ENCODE measurements at places on chromosomes 4 and X. TPM values are rescaled to one million over a fixed set of nuclear protein-coding genes. Genes with fewer than 3 reads are reported as not detected.
A peak's percentile ranks its signal among the peaks of the same experiment; 100 is the strongest.

DNA sequence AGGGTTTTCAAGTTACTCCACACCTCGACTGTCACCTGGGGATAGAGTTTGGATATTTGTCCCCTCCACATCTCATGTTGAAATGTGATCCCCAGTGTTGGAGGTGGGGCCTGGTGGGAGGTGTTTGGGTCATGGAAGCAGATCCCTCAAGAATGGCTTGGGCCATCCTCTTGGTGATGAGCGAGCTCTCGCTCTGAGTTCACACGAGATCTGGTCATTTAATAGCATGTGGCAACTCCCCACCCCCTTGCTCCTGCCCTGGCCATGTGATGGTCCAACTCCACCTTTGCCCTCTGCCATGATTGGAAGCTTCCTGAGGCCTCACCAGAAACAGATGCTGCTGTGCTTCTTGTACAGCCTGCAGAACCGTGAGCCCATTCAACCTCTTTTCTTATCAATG is 8.3 kb downstream of the CTAG1A start:
- H3K27me3 ChIP-seq = peaks cover 10% of the 10 kb centered on the region
- no peaks in the 10 kb centered on the region for H3K36me3 ChIP-seq
- no peak for DNase-seq
- peaks cover 4% of the 10 kb centered on the region for H3K4me1 ChIP-seq
- H3K27ac ChIP-seq = no peak overlapping the region
- H3K4me3 ChIP-seq = no peak overlapping the region

- peaks cover 2% of the 10 kb centered on the region for H3K4me1 ChIP-seq
- H3K36me3 ChIP-seq = peaks cover 5% of the 10 kb centered on the region
- no peak for DNase-seq
- no peak overlapping the region for H3K4me3 ChIP-seq
- H3K27ac ChIP-seq = no peak overlapping the region
These were observed 182.1 kb upstream of the NUDT6 start for GRCh38 chr4:123104310-123105025.

DNA sequence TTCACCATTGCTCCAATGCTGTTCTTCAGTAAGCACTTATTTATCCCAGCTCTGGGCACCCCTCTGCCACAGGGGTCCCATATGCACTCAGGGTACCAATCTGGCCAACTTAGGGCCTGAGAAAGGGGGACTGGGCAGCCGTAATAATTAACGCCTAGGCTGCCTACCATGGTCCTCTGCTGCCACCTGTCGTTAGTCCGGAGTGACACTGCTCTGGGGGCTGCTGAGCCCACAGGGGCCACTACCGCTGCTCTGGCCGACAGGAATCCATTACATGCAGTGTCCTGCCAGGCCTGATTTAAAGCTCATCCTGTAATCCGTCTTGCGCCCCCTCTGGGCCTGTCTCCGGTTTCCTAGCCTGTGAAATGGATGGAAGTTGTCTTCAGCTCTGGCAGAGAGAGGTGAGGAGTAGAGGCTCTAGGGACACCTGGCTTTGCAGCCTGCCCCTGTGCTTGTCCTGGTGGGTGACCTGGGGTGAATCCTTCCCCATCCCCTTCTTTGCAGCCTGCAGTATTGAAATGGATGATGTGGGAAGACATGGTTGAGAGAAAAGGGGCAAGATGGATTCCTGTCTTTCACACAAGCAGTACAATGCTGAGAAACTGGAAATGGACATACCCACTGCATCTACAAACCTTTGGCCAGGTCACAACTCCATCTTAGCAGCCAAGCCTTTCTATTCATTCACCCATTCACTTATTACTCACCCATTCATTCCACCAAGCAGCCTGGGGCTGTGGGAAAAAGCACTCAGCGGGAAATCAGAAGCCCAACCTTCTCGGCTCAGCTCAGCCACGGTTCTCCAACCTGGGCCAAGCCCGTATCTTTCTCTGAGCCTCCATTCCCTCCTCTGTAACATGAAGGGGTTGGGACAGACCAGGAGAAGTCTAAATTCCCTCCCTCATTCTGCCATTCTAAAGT is 116.3 kb upstream of the NALF2 start:
- no peaks in the 10 kb centered on the region for H3K4me1 ChIP-seq
- no peak overlapping the region for H3K4me3 ChIP-seq
- peak; percentile 41 for DNase-seq
- H3K36me3 ChIP-seq = no peaks in the 10 kb centered on the region
- peaks cover 6% of the 10 kb centered on the region for H3K27me3 ChIP-seq
- no peak overlapping the region for H3K27ac ChIP-seq

- no peak overlapping the region for H3K4me3 ChIP-seq
- peaks cover 2% of the 10 kb centered on the region for H3K27me3 ChIP-seq
- H3K27ac ChIP-seq = no peak overlapping the region
These were observed 51.9 kb upstream of the TAPT1 start for GRCh38 chr4:16278178-16278577.

DNA sequence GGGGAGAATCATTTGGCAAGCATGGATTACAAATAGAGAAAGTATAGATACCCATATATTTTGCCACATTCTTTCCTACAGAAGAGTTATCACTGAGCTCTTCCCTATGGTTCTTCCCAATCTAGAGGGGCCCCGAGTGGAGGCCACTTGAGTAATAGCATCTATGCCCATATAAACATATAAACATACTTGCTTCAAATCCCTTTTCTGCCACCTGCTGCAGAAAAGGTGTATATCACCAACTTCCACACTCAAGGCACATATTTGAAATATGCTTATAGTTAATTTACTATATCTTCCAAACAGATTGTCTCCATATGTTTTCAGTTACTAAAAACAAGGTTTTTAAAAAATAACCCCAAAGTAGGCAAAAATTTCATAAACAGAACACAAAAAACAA is 642.8 kb upstream of the DIPK2B start:
- H3K27ac ChIP-seq = peak overlapping the region; percentile 15
- no peak overlapping the region for H3K4me3 ChIP-seq
- peaks cover 26% of the 10 kb centered on the region for H3K4me1 ChIP-seq

The ACSL4 gene
- 34.3 TPM for total RNA-seq

The PF4V1 gene
- not detected for total RNA-seq

- no peaks in the 10 kb centered on the region for H3K4me1 ChIP-seq
- no peak for DNase-seq
- H3K27ac ChIP-seq = no peak overlapping the region
- H3K4me3 ChIP-seq = no peak overlapping the region
- H3K36me3 ChIP-seq = no peaks in the 10 kb centered on the region
These were observed 272.6 kb upstream of the HAND2 start for GRCh38 chr4:173802662-173803022.

The CACNA1F gene
- 1.7 TPM for total RNA-seq

The ERAS gene
- total RNA-seq = not detected

GRCh38 chr4:103996637-103997036 is 276.9 kb upstream of the TACR3 start:
- DNase-seq = no peak
- no peaks in the 10 kb centered on the region for H3K4me1 ChIP-seq
- H3K27ac ChIP-seq = no peak overlapping the region
- no peaks in the 10 kb centered on the region for H3K27me3 ChIP-seq

The SERTM2 gene
- total RNA-seq = not detected

The CTAG1A gene
- not detected for total RNA-seq

GRCh38 chrX:129755779-129756650 is 17.2 kb downstream of the XPNPEP2 start:
- peak overlapping the region; percentile 82 for H3K27ac ChIP-seq
- no peak for DNase-seq
- H3K27me3 ChIP-seq = no peaks in the 10 kb centered on the region
- H3K4me3 ChIP-seq = peak overlapping the region; percentile 72
- H3K36me3 ChIP-seq = no peaks in the 10 kb centered on the region

DNA sequence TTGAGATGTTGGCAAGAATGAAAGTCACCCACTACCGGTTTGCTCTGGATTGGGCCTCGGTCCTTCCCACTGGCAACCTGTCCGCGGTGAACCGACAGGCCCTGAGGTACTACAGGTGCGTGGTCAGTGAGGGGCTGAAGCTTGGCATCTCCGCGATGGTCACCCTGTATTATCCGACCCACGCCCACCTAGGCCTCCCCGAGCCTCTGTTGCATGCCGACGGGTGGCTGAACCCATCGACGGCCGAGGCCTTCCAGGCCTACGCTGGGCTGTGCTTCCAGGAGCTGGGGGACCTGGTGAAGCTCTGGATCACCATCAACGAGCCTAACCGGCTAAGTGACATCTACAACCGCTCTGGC is 12.3 kb downstream of the RPL9 start:
- peak overlapping the region; percentile 12 for H3K27ac ChIP-seq
- peaks cover 2% of the 10 kb centered on the region for H3K27me3 ChIP-seq
- peaks cover 10% of the 10 kb centered on the region for H3K4me1 ChIP-seq
- DNase-seq = no peak
- H3K36me3 ChIP-seq = peaks cover 11% of the 10 kb centered on the region
- no peak overlapping the region for H3K4me3 ChIP-seq

DNA sequence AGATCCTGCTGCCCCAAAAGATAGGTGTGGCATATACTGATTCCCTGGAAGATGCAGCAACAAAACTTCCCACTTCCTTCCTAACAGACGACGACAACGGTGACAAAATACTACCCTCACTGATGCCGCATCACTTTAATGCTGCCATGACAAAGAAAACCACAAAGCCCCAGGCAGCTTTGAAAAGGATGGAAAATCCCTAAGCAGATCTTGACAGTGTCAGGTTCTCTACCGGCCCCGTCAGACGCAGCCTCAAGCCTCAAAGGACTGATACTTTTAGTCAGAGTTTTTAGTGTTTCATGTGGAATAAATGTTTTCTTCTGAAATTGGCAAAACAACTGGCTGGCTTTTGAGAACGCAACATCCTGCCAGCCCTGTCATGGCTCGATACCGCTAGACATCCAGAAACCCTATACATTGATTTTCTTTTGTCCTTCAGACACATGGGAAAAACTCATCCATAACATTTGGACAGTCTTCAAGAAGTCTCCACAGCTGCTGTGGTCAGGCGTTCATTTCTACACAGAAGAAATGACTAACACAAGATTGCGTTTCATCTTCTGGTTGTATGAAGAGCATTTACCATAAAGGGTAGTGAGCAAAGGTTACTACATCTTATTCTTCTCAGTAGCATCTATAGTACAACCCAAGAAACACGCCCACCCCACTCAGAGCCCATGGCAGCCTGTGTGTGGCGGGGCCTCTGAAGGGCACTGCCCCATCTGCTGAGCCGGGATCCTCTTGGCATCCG is 60.1 kb downstream of the GATB start:
- H3K36me3 ChIP-seq = peaks cover 17% of the 10 kb centered on the region
- no peak for DNase-seq
- no peaks in the 10 kb centered on the region for H3K27me3 ChIP-seq
- no peaks in the 10 kb centered on the region for H3K4me1 ChIP-seq
- H3K4me3 ChIP-seq = no peak overlapping the region

The H2BW2 gene
- total RNA-seq = not detected

DNA sequence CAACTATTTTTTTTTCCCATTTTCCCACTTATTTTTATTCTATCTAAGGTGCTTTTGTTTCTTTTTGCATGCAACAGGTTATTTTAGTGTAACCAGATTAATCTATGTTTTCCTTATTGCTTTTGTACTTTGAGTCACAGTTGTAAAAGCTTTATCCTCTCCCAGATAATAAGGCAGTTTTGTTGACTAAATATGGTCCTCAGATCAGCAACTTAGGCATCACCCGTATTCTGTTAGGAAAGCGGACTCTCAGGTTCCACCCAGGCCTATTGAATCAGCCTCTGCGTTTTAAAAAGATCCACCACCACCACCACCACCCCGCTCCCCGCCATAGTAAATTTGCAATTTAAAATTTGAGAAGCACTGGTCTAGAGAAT is 58.6 kb upstream of the USP9X start:
- no peak overlapping the region for H3K4me3 ChIP-seq
- no peaks in the 10 kb centered on the region for H3K27me3 ChIP-seq
- H3K4me1 ChIP-seq = no peaks in the 10 kb centered on the region
- no peak for DNase-seq
- no peaks in the 10 kb centered on the region for H3K36me3 ChIP-seq

DNA sequence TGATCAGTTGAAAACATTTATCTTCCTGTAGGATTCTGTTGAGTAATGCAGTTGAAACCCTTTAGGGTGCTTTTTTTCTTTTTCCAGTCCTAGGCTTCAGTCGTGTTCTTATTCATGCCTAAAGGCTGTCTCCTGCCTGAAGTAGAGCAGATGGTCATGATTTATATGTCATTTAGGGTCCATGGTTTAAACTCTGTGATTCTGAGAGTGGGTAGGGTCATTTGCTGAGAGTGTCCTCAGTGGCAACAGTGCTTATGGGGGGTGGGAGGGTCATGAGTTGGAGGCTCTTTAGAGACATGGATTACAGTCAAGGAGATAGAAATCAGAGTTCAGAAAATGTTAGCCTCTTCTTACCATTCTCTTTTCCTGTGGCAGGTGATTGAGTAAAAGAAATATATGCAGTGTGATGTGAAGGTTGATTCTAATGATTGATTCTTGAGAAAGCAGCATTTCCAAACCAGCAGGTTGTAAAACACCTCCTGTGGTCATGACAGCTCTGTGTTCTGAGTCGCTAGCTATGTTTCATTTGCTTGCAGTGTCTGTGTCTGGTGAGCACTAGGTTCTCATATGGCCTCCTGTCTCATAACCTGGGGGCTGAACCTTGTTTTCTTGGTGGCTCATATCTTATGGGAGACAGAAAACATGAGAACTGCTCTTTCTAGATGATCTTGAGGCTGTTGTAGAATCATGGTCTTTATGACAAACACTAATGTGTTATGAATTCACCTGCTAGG is 60.4 kb downstream of the JADE1 start:
- DNase-seq = no peak
- H3K27ac ChIP-seq = no peak overlapping the region
- H3K4me3 ChIP-seq = no peak overlapping the region
- no peaks in the 10 kb centered on the region for H3K27me3 ChIP-seq
- no peaks in the 10 kb centered on the region for H3K4me1 ChIP-seq

DNA sequence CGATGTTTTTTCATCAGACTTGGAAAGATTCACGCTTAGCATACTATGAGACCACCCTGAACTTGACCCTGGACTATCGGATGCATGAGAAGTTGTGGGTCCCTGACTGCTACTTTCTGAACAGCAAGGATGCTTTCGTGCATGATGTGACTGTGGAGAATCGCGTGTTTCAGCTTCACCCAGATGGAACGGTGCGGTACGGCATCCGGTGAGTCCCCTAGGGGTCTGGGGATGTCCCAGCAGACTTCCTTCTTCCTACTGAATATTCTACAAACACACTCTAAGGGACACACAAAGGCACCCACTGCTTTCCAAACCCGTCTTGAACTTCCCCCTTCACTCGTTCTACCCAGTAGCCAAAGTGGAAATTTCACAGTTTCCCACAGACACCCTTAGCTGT is 9.3 kb downstream of the GABRQ start:
- no peaks in the 10 kb centered on the region for H3K36me3 ChIP-seq
- no peaks in the 10 kb centered on the region for H3K4me1 ChIP-seq
- no peak for DNase-seq
- no peak overlapping the region for H3K27ac ChIP-seq
- H3K27me3 ChIP-seq = peaks cover 4% of the 10 kb centered on the region
- H3K4me3 ChIP-seq = no peak overlapping the region

All from activated naive CD8-positive, alpha-beta T cell treated with anti-CD3 and anti-CD28 coated beads, Interleukin-2, amount 10 ng/mL, durations not matched to agents 7 days and 5 days (primary cell).